NCI-H2029 (cell line): ENCODE measurements at places on chromosomes 16 and 17.

DNA sequence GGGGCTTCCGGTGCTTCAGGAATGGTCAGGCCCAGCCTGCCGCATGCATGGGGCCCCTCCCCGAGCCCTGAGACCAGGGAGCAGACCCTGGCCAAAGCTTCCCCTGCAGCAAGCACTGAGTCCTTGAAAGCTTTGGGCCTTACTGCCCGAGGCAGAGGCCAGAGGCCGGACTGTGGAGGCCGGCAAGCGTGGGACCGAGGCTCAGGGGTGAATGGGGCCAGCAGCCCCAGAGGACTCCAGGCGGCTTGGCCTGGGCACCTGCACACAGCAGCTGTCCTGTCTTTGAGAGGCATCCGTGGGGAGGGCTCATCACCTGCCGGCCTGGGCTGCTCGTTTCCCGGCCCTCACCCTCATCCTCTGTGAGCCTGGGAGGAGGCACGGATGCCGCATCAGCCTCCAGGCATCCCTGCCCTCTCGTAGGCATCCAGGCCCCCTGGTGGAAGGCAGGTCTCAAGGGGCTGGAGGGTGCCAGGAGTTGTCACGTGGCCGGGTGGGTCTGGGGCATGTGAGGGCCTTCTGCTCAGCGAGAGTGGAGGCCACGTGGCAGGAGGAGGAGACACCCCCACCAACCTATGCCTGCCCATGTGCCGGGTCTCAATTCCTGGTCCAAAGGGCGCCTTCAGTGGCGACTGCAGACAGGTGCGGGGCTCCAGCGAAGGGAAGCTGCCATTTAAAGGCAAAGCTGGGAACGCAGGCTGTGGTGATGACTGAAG is 31.4 kb downstream of the CACNA1H start:
- no peak for DNase-seq

- no peak for DNase-seq
Observed at GRCh38 chr17:64940055-64940454, 20.8 kb upstream of the LRRC37A3 start.

DNA sequence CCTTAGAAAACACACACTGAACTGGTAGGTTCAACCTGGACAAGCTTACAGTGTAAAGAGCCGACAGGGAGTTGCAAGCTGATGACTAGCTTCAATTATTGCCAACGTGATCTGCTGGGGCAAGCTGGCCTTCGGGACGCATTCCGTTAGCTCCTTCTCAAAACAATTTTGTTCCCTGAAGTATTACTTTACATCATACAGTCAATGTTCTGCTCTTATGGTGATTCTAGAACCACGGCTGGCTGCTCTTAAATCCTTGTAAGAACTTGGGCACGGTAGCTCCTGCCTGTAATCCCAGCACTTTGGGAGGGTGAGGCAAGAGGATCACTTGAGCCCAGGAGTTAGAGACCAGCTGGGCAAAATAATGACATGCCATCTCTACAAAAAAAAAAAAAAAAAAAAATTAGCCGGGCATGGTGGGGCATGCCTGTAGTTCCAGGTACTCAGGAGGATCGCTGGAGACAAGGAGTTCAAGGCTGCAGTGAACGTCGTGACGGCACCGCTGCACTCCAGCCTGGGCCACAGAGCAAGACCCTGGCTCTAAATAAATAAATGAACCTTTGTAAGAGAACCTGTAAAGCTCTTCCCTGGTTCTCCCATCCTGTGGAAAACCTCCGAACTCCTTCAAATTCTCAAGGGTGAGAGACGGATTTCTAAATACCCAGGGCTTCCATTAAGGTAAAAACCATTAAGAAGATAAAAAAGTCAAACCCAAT is 2.0 kb downstream of the CDIP1 start:
- DNase-seq, result no peak

- no peak for DNase-seq
Observed at GRCh38 chr17:61981323-61981722, 53.5 kb upstream of the INTS2 start.

GRCh38 chr17:43952351-43952723 is 1.4 kb downstream of the PYY start:
- no peak for DNase-seq

- DNase-seq, result no peak
Observed at GRCh38 chr16:80887062-80887461, 82.7 kb upstream of the CDYL2 start.

DNA sequence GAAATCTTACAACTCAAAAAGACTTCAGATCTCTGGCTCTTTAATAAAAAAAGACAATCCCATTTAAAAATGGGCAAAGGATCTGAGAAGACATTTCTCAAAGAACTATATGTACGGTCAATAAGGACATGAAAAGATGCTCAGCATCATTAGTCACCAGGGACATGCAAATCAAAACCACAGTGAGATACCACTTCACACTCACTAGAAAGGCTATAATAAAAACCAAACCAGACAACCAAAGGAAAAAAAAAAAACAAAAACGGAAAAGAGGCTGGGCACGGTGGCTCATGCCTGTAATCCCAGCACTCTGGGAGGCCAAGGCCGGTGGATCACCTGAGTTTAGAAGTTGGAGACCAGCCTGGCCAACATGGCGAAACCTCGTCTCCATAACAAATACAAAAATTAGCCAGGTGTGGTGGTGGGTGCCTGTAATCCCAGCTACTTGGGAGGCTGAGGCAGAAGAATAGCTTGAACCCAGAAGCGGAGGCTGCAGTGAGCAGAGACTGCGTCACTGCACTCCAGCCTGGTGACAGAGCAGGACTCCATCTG is 1.7 kb upstream of the NPIPB7 start:
- no peak for DNase-seq

GRCh38 chr16:54346041-54346440 is 59.5 kb upstream of the IRX3 start:
- no peak for DNase-seq

- no peak for DNase-seq
Observed at GRCh38 chr17:21061158-21061835, 18.5 kb upstream of the USP22 start.

GRCh38 chr17:58100506-58100905 is 17.3 kb downstream of the DYNLL2 start:
- no peak for DNase-seq

DNA sequence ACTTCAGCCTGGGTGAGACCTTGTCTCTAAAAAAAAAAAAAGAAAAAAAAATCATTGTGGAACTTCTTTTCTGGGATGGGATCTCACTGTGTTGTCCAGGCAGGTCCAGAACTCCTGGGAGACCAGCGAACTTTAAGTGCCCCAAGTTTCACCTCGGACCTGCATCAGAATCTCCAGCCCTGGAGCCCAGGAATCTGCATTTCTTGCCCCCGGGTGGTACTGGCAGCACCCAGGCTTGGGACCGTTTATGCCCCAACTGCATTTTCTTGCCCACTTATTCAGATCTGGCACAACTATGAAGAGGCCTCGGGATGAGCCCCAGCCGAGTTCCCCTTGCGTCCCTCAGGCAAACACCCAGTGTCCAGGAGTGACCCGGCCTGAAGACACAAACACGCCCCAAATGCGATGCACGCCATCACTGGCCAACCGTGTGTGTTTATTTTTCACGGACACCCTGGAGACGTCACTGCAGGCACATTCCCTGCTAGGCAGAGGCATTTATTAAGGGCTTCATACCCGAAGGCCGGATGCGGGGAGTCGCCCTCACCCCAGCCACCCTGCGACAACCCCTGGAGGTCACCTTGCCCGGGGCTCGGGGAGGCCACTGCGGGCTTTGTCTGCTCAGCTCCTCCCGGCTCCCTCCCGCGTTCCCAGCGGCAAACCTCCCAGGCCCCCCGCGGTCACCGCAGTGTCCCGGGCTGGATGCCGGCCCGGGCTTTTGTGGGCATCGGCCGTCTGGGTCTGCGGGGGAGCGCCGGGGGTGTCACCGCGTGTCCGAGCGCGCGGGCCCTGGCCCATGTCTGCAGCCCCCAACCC is 684 bp upstream of the SPIRE2 start:
- DNase-seq, result no peak

- no peak for DNase-seq
Observed at GRCh38 chr17:42680331-42680808, 1.3 kb downstream of the CCR10 start.
